ENCODE measurements at places on chromosomes 5 and 9. TPM values are rescaled to one million over a fixed set of nuclear protein-coding genes. Genes with fewer than 3 reads are reported as not detected.

Gene HK3
- total RNA-seq = 0.85 TPM

Gene GNAQ
- total RNA-seq = 17.8 TPM

Gene CLK4
- total RNA-seq = 17.3 TPM

Gene MRPS30
- total RNA-seq = 69.8 TPM

Gene CARD9
- 0.15 TPM for total RNA-seq

Gene VCAN
- 72.0 TPM for total RNA-seq

Gene MRPL50
- total RNA-seq = 14.8 TPM

Gene HMCN2
- total RNA-seq = 1.3 TPM

Gene BTF3
- total RNA-seq = 434 TPM

Gene PCDHGC4
- total RNA-seq = 1.5 TPM

Gene ROPN1L
- 2.2 TPM for total RNA-seq

Gene SPINK4
- not detected for total RNA-seq

Gene PFN3
- not detected for total RNA-seq

Gene SLCO6A1
- total RNA-seq = not detected

Gene C9orf50
- total RNA-seq = not detected

Gene ASPN
- 29.0 TPM for total RNA-seq

Gene SPINK13
- not detected for total RNA-seq

Gene TAF11L7
- total RNA-seq = not detected

Measured in right atrium auricular region (tissue), 2 donors.